ENCODE measurements at places on chromosomes 7 and 10.

GRCh38 chr7:71787513-71787912 is 624.6 kb downstream of the CALN1 start:
- no peak for DNase-seq

DNA sequence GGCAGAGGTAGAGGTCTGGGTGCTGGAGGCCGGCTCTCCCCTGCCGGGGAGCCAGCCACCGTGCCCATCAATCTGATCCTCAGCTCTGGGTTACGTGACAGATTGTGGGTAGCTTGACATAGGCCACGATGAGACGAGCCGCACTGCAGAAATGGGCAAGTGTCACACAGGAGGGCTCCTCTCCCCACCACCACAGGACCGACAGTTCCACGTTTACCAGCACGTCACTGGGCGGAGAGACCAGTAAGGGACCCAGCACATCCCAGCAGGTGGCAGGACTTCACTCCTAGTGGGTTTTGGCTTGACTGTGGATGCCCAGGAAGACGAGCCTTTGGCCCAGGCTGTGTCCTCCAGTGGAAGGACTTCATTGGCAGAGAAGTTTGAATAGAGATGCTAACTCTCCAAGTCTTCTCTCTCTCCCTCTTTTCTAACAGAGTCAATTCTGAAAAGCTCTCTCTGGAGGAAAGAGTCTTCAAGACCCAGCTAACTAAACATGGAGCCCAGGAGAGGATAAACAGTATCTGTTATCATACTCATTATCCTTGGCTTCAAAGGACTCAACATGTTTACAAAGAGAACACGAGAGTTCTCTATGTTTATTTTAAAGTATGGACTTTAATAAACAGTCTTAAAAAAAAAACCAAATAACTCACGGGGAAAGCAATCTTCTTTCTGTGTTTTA is 129.3 kb upstream of the JCAD start:
- no peak for DNase-seq

DNA sequence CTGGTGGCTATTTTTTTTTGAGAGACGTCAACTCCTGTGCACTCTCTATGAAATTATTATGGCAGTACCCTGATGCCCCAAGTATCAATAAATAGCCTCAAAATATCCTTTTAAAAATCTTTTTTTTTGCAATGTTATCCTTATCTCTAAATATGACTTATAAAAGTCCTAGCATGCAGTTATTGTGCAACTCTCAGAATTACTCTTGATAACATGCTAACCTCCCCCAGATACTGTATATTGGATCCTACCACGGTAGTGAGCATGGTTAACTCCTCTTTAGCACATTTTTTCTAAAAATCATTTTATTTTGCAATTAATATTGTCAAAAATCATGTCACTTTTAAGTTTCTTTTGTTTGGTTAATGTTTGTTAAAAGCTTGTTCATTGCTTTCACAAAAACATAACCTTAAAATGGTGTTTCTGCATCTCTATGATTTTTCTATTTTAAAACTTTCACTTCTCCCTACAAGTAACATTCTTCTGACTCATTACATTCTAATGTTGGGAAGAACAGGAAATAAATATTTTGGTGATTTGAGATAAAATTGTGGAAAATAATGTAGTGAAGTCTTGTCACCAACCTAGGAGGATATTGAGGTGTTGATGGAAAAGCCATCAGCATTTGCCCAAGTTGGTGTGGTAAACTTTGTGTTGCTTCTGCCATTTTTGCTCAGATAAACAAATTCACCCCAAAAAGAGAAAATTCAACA is 42.1 kb upstream of the ADRA2A start:
- DNase-seq, result peak; percentile 18

DNA sequence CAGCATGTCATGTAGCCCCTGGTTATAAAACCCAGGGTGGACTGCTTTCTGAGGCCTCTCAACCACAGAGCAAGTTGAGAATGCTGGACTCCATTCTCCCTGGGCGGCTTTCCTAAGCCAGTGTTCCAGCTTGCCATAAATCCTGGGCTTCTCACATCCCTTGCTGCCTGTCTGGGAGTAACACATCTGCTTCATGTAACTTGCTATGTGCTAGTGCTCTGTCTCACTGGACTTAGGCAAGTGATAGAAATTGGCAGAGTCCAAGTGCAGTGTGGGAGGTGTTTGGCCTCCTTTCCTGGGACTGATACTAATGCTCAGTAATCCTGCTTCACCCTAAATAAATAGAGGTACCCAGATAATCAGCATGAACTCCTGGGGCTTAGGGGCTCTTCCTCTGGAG is 277.1 kb upstream of the POM121L12 start:
- DNase-seq, result no peak

GRCh38 chr10:93346694-93347093 is 135.4 kb downstream of the MYOF start:
- DNase-seq, result no peak

DNA sequence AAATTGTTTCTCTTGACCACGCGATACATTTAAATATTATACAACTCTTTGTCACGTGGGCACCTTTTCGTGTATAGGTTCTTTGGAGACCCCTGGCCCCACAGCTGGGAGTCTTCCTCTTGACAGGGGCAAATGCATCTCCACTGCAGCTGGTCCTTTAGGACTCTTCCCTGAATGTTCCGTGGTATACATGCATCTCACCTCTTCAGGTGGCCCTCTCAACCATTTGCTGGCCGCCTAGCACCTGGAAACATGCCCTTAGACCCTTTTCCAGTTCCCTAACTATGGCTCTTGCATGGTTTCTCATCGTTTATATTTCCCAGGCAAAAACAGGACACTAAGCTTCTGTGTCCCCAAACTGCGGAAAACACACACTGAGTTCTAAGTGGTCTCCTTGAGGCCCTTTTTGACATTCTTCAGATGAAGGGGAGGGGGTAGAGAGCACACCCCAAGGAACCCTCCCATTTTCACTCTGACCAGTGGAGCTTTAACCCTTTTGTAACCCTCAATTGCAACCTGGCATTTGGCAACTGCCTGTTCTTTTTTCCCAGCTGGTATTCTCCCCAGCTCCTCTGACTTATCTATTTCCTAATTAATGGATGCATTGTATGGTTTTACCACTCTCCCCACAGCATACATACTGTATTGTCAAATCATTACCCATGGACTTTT is 20.6 kb downstream of the HNRNPA2B1 start:
- no peak for DNase-seq

- no peak for DNase-seq
Measured at GRCh38 chr7:6433784-6434615, 13.8 kb downstream of the DAGLB start.

- DNase-seq, result no peak
Measured at GRCh38 chr10:81838950-81839349, 36.0 kb upstream of the NRG3 start.

DNA sequence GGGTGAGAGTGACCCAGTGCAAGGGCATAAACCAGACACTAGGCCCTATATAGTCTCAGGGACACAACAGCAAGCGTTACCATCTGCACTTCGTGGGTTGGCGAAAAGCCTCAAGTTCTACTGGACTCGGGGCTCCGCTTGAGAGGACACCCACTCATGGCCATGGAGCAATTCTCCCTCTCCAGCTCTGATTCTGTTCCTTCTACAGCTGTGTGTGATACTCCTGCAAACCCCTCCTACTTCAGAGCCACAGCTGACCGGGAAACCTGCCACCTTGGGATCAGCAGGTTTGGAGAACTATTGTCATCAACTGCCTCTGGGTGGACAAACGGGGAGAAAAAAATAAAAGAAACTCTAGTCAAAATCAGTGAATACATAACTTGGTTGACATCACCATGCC is 306.9 kb downstream of the FGFR2 start:
- DNase-seq, result no peak

- DNase-seq, result peak; percentile 37
Measured at GRCh38 chr7:137920637-137921399, 74.0 kb upstream of the DGKI start.

DNA sequence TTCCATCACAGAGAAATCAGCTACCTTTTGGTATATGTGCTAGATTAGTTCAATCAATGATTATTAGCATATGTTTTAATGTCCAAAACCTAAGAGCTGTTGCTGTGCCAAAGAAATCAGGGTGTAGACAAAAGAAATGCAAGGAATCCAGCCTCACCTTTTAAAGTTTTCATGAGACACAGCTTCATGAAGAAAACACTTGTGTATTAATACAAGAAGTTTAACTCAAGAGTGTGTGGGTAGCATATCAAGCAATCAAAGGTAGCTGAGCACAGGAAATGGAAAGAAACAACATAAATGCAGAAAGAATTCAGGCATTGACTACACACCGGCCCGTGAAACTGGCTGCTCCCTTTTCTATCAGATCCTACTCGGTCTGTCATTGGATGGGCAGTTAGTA is 76.0 kb upstream of the CAV2 start:
- no peak for DNase-seq

DNA sequence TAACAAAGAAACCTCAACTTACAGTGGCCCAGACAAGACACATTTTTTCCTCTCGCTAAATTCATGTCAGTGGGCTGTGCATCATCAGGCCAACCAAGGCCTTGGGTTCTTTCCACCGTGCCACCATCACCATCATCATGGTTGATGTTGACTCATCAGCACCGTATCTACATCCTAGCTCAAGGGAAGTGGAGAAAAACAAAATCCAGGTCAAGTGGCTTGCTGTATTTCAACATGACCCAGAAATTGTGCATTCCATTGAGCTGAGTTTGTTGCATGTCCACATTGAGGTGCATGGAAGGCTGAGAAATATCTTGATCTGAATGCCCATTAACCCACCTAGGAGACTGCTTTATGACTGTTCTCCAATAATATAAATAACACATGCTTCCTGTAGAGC is 312.4 kb upstream of the CDC14C start:
- DNase-seq, result no peak

DNA sequence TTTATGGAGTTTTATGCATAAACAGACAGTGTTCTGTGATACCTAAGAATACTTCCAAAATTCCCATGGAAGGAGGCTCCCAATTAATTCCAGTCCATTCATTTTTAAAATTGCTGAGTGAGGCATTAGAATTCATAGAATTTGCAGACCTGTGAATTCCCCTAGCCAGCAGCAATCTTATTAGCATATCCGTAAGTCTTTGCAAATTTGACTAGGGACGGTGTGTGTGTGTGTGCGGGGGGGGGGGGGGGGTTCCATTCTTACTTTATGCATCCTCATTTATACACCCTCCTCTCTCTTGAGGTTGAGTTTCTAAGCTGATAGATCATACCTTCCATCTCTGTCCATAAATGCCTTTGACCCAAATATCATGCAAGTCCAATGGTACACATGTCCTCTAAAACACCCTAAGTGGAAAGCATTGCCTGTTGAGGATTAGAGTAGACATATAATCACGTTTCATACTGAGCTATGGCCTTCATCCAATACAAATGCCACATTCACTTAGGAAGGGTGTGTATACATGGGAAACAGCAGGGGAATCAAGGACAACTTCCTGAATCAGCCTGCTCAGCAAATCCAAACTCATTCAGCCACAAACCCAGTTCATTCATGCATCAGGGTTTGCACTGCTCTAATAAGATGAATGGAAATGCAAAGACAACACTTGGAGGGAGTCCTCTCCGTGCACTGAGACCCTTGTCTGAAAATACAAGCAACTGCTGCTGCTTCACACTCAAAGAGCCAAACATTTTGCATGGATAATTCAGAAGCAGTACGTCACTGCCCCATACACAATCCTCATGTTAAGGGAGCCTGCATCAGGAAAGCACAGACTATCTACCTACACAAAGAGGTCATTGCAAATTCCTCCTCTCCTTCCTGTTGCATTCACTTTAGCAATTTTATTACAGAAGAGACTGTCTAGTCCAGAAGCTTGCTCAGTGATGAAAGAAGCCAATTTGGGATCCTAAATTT is 350.8 kb downstream of the KCNMA1 start:
- no peak for DNase-seq

DNA sequence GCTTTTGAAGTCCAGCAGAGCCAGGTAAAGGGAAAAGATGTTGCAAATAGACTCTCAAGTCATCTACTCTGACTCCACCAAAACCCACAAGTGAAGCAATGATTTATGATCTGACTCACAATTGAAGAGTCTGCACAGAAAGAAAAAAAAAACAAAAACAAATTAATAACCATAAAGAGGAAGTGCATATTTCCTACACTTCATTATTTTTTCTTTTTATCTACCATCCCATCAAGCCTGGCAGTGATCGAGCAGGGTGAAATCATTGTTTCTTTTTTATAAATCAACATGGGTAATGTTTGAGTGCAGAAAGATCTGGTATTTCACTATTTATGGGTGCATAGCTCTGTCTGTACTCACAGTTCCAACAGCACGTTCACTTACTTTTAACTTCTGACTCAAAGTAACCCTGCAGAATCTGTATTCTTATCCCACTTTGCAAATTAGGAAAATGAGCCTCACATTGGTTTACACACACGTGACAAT is 829.0 kb downstream of the TNS3 start:
- peak; percentile 60 for DNase-seq

- DNase-seq, result no peak
Measured at GRCh38 chr10:29353305-29353704, 64.4 kb downstream of the LYZL1 start.

DNA sequence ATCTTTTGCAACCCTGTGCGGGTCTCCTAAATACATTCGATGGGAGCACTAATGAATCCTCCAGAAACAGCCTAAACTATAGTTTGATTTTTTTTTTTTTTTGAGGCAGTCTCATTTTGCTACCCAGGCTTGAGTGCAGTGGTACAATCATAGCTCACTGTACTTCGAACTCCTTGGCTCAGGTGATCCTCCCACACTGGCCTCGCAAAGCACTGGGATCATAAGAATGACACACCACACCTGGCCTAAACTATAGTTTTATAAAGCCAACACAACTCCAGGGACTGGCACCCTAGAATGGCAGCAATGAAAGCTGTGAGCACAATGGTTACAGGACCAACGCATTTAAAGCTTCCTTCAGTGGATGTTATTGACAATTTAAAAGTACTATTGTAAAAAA is 14.5 kb upstream of the JMJD1C start:
- no peak for DNase-seq

- DNase-seq, result no peak
Measured at GRCh38 chr7:131031099-131031868, 296.4 kb upstream of the MKLN1 start.

GRCh38 chr10:12974078-12974477 is 27.4 kb downstream of the CCDC3 start:
- DNase-seq, result no peak

DNA sequence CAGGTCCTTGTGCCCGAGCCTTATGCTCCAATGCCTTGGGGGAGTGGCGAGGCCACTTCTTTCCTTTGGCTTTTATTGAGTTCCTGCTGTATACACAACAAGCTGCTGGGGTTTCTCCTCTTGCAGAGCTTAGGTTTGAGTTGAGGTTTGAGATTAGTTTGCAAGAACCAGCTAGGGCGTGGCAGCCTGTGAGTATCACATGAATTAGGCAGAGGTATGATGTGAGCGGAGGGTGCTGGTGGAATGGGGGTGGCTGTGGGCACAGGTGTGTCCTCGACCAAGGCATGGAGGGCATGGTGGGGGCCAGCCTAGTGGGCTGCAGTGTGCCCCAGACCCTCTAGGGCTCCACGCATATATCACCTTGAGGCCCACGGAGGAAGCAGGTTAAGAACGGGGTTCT is 123.3 kb downstream of the DOCK1 start:
- no peak for DNase-seq

DNA sequence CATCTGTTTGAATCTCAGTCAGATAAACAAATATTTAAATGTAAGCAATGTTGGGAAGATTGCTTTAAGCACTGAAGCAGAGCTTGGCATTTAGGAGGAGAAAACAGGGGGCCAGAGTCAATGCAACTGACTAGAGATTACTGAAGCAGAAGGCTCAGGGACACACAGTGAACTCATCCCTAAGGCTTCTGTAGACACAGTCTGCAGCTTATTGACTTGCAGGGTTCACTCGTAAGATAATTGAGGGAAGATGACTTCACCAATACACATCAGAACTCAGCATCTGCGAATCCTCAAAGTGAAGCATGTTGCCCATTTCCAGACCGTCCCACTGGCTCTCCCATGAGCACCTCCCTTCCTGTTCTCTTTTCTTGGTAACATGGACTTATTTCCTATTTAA is 363.4 kb upstream of the PFKP start:
- DNase-seq, result no peak
